Thoracic aorta (tissue), 2 donors: ENCODE measurements at places on chromosomes 1 and 21. TPM values are rescaled to one million over a fixed set of nuclear protein-coding genes. Genes with fewer than 3 reads are reported as not detected.
A peak's percentile ranks its signal among the peaks of the same experiment; 100 is the strongest.

- H3K27me3 ChIP-seq: no peaks in the 10 kb centered on the region
- no peak overlapping the region for H3K27ac ChIP-seq
- DNase-seq: no peak
- no peak overlapping the region for H3K4me3 ChIP-seq
- no peaks in the 10 kb centered on the region for H3K36me3 ChIP-seq
Observed at GRCh38 chr1:216563087-216563486, 139.8 kb upstream of the USH2A start.

- H3K4me3 ChIP-seq: no peak overlapping the region
- no peaks in the 10 kb centered on the region for H3K4me1 ChIP-seq
- H3K27ac ChIP-seq: no peak overlapping the region
- no peaks in the 10 kb centered on the region for H3K27me3 ChIP-seq
Observed at GRCh38 chr1:210989905-210990304, 144.0 kb downstream of the KCNH1 start.

DNA sequence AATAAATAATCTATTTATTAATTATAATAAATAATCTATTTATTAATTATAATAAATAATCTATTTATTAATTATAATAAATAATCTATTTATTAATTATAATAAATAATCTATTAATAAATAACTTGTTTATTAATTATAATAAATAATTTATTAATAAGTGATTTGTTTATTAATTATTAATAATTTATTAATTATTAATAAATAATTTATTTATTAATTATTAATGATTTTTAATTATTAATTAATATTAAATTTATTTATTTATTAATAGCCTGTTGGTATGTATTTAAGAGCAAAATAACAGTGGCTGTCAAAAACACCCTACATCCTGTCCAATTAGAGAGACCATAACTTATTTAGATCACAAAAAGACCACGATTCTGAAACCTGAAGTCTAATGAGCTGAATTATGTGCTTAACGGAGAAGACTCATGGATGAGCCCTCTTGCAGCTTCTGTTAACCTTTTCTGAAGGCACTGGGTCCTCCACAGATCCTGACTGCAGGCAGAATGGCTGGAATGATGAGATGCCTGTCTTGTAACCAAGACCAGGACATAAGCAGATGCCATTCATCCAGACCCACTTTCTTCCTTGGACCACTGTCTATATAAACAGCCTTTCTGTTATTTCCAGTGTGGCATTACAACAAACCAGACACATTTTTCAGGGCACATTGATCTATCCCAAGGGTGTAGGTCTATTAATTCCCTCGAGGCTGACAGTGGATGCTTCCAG is 134.2 kb downstream of the SETD4 start:
- H3K4me3 ChIP-seq: no peak overlapping the region
- no peak for DNase-seq
- H3K27ac ChIP-seq: no peak overlapping the region

DNA sequence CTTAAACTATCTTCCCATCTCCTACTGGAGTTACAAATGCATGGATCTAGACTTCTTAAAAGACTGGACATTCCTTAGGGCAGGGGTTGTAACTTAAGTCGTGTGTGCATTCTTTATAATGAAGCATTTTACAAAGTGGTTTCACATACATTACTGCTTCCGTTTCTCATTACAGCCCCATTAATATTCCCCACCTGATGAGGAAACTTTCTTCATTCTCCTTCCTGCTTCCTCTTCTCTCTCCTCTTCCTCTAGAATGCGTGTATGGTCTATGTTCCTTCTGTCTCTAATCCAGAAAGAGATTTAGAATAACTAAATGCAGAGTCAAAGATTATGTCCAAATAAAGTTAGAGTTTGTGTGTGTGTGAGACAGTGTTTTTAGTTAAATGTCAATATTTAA is 1.8 kb upstream of the CAP1 start:
- no peaks in the 10 kb centered on the region for H3K27me3 ChIP-seq
- no peaks in the 10 kb centered on the region for H3K36me3 ChIP-seq
- H3K4me1 ChIP-seq: peaks cover 71% of the 10 kb centered on the region
- H3K4me3 ChIP-seq: no peak overlapping the region
- peak overlapping the region; percentile 98 for H3K27ac ChIP-seq

The BARHL2 gene
- not detected for total RNA-seq

The TFF3 gene
- total RNA-seq: 3.2 TPM

The CFHR4 gene
- total RNA-seq: not detected
